ENCODE measurements at places on chromosomes 12 and 14. TPM values are rescaled to one million over a fixed set of nuclear protein-coding genes. Genes with fewer than 3 reads are reported as not detected.

DNA sequence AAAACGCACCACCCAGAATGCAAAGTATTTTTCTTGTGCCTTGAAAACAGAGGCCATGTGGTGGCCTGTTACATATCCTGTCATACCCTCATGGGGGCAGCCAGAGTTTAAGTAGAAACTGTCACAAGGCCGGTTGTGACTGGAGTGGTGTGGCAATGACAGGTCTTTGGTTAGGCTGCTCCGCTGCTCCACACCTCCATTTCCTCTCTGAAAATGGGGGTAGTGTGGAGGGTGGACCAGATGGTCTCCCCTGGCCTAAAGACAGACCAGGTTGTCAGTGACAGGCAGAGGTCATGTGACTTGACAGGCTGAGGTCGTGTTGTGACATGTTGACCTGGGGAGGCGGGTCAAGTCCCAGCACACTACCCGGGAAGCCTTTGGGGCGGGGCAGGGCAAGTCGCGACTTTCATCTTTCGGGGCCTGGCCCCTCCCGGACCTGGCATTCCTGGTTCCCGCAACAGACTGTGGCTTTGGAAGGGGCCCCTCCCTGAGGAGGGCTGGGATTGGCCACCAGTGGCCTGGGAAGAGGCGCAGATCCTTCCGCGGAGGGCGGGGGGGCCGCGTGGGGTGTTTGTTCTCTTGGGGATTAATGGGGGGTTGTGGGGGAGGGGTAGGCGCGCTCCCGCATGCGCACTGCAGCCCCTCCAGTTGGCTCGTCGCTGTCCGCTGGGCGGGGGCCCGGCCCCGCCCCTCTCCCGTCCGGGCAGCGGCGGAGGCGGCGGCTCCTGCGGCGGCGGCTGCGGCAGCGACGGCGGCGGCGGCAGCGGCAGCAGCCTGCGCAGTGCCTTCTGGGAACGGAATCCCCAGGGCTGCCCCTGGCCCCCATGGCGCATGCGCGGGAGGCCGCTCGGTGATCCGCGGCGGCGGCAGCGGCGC is at the start of gene MBD6:
TSS of gene MBD6 (plus strand) at position 814 of the 876 bp plus-strand sequence. CDS start 1,480 bp downstream, outside the sequence.
- peak; percentile 75 for DNase-seq

DNA sequence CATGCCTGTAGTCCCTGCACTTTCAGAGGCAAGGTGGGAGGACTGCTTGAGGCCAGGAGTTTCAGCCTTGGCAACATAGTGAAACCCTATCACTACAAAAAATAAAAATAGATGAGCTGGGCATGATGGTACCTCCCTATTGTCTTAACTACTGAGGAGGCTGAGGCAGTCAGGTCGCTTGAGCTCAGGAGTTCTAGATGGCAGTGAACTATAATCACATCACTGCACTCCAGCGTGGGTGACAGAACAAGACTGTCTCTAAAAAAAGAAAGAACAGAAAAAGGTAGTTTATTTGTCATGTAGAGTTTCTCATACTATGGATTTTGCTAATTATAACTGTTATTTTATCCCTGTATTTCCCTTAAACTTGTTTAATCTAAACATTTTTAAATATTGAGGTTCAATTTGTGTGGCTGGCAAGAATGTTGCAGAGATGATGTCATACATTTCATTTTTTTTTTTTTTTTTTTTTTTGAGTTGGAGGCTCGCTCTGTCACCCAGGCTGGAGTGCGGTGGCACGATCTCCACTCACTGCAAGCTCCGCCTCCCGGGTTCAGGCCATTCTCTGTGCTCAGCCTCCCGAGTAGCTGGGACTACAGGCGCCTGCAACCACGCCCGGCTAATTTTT is 39.7 kb upstream of the ATF7IP start:
- DNase-seq: no peak

- no peak for DNase-seq
Observed at GRCh38 chr12:94245631-94246383, 97.4 kb downstream of the PLXNC1 start.

DNA sequence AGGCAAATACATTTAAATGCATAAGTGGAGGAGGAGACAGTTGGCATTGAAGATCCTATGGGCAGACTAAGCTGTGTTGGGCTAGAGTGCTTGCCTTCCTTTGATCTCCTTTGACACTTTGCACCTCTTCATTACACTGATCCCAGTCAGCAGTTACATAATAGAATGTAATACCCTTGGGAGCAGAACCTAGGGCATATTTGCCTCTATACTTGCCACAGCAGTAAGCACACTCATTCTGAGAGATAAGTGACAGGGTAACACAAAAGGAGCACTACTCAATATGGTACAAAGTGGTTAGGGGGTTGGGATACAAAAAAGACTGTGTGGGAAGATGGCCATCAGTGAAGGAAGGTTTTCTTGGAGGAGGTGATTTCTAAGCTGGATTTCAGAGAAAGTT is 9.0 kb downstream of the MARS1 start:
- no peak for DNase-seq

- no peak for DNase-seq
Observed at GRCh38 chr14:70845601-70846000, 36.3 kb upstream of the MAP3K9 start.

GRCh38 chr12:78470354-78471195 is 394.0 kb upstream of the SYT1 start:
- no peak for DNase-seq

- no peak for DNase-seq
Observed at GRCh38 chr12:80938397-80938796, 663 bp upstream of the LIN7A start.

DNA sequence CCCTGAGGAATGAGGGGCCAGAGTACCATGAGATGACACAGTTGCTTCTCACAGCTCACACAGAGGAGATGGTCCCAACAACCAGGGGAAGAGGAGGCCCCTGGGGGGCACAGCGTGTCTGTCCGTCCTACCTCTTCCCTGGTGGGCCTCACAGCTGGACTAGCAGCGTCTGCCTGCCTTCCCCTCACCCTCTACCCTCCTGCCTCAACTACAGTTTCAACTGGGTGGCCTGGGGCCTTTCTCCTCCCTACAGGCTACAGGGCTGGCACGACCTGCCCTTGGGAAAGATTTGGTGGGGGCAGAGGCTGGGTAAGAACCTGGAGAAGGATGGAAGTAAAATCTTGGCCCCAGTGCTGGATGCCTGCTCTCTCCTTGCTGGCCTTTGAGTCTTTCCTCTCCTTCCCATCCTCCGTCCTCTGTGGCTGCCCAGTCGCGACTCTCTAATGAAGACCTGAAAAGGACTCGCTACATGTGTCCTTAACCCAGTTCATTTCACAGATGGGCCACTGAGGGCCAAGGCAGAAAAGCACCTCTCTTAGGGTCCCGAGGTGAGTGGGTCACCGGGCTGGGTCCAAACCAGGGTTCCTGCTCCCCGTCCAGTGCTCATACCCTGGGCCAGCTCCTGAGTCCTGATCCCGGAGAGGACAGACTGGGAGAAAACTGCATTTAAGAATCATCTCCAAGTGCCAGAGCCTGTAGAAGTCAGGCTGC is 232.5 kb downstream of the BCL11B start:
- DNase-seq: no peak

DNA sequence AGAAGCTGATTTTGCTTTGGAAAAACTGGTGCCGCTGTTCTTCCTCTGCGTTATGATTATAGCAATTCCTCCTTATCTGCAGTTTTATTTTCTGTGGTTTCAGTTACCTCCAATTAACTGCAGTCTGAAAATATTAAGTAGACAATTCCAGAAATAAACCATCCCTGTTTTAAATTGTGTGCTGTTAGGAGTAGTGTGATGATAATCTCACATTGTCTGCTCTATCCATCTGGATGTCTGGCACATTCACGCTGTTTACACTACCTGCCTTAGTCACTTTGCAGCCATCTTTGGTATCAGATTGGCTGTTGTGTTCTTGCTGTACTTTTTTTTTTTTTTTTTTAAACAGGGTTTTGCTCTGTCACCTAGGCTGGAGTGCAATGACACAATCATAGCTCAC is 141.0 kb downstream of the GRIP1 start:
- no peak for DNase-seq

DNA sequence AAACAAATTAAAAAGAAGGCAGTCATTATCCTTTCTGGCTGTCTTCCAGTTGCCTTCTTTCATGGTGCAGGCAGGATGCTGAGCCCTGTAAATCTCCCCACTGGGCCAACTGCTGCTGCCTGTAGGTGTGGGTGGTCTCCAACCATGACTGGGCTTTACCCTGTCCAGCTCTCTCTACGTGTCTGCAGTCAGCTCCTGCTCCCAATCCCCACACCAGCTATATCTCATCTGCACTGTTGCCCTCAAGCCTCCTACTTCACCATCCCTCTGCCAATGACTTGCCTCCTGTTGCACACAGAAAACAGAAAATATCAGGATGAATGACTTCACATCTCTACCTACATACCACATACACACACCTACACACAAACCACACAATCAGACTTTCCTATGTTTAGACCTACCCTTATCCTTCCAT is 39.7 kb upstream of the PSMA6 start:
- DNase-seq: no peak

OR6C2 gene
- polyA plus RNA-seq: not detected

- peak; percentile 50 for DNase-seq
Observed at GRCh38 chr12:5780536-5780935, 164.5 kb downstream of the ANO2 start.

DNA sequence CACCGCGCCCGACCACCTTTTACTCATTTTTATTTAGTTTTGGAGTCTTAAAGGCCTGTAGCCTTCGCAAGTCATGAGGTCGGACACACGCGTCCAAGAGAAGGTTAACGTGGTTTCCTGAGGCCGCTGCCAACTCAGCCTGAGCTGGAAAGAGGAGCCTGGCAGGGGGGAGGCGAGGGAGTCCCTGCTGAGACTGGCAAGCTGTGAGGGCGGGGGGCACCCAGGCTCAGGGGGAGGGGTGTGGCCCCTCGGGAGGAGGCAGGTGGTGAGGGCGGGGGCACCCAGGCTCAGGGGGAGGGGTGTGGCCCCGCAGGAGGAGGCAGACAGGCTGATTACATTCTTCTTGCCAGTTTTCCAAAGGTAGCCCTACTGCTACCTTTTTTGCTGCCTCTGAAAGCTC is 143.2 kb downstream of the PIWIL1 start:
- DNase-seq: no peak

ADAM21 gene
- 0.44 TPM for polyA plus RNA-seq

DNA sequence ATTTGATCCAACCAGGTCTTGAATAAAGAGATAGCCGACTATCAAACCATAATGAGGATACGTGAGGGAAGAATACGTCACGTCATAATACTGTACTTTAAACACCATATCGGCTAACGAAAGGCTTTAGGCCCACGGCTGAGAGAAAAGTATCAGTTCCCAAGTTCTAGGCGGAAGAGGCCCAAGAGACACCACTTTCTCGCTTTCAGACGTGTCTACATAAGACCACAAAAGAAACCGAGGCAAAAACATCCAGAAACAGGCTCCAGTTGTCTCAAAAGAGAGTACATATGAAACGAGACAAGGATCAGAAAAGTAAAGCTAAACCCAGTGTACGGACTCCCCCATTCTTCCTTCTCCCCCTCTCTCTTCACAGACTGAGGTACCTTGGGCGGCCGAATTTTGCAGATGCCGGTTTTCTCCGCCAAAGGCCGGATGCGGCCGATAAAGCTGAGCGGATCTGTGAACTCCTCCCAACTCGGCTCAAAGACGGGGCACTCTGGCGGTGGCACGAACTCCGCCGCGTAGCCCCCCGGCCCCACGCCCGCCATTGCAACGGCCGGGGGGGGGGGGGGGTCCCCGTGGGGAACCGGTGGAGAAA is 479 bp downstream of the KDM5A start:
- no peak for DNase-seq

DNA sequence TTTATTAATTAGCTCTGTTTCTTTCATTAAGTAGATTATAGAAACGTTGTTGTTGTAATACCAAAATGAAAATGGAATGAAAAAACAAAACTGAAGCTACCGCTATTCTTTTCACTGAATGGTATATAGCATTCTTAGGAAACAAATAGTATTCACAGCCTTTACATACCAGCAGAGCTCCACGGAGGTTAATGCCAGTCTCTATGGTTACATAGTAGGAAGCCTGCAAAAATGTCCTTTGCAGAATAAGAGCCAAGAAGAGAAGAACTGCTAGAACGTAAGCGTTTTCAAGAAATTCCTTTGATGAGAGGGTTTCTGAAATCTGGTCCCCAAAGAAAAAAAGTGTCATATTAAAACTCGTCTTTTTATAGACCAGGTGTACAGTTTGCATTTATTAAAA is 30.6 kb downstream of the ABCC9 start:
- DNase-seq: no peak

SLC10A1 gene
- polyA plus RNA-seq: 0.21 TPM

- no peak for DNase-seq
Observed at GRCh38 chr12:98416845-98417244, 98.5 kb upstream of the TMPO start.

- DNase-seq: no peak
Observed at GRCh38 chr12:120470150-120470784, 719 bp upstream of the SRSF9 start.

- no peak for DNase-seq
Observed at GRCh38 chr12:71682466-71682865, 3.4 kb upstream of the TMEM19 start.

GRCh38 chr12:91743704-91744321 is 401.8 kb downstream of the BTG1 start:
- DNase-seq: no peak

ADAMTS20 gene
- polyA plus RNA-seq: 0.71 TPM

SERPINA10 gene
- polyA plus RNA-seq: 0.06 TPM

GRCh38 chr14:91796617-91797347 is 64.9 kb upstream of the CATSPERB start:
- DNase-seq: no peak

DNA sequence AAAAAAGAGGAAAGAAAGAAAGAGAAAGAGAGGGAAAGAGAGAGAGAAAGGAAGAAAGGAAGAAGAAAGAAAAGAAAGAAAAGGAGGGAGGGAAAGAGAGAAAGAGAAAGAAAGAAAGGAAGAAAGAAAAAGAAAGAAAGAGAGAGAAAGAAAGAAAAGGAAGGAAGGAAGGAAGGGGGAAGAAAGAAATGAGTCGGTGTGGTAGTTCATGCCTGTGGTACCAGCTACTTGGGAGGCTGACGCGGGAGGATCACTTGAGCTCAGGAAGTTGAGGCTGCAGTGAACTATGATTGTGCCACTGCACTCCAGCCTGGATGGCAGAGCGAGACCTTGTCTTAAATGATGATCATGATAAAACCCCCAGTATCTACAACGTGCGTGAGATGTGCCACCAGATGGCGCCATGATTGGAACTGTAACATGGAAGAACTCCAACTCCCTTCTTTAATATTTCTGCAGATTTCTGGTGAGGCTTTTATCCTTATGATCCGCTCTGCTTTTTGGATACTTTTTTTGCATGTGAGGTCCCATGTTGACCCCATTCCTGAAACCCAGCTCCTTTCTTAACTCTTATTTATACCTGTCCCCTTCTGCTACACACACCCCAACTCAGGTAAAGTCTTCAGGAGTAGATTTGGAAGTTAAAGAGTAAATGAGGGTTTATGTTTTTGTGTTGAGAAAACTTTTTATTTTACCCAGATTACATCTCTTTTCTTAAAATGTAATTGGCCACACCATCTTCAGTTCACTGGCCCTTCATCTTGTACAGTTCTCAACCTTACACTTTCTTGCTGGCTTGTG is 25.6 kb downstream of the RNASE10 start:
- DNase-seq: peak; percentile 24

EML5 gene
- 3.5 TPM for polyA plus RNA-seq

GRCh38 chr14:103284574-103285467 is 49.2 kb upstream of the EIF5 start:
- DNase-seq: no peak
